ENCODE measurements at places on chromosomes 3 and 15.
A peak's percentile ranks its signal among the peaks of the same experiment; 100 is the strongest.

DNA sequence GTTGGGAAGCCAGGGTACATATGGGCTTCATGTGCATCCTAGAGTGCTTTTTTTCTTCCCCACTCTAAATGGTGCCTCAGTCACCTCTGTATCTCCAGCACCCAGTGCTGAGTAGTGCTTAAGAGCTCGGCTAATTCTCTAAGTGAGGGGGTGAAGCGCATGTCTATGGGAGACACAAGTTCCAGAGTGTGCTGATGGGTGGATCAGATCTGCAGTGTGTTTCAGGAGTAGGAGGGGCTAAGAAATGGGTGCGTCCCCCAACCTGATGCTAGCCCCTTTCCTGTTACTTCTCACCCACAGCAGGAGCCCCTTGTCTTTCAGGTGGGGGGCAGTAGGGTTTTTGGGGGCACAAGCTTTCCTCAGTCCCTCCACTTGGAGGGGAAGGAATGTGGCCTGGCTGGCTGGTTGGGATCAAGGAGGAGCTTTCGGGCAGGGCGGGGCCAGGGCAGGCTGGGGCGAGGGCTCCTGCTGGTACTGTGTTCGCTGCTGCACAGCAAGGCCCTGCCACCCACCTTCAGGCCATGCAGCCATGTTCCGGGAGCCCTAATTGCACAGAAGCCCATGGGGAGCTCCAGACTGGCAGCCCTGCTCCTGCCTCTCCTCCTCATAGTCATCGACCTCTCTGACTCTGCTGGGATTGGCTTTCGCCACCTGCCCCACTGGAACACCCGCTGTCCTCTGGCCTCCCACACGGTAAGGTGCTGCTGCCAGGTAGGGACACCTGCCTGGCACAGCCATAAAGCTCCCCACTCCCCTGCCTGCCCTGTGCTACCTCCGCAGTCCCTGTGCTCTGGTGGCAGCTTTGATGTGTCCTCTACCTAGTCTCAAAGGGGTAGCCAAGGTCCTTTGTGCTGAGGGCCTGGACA, at the start of gene IL17RE:
Gene IL17RE (plus strand): TSS at position 477 of the 866 bp plus-strand sequence. CDS start 85 bp downstream, at position 562.
- no peak for DNase-seq

GRCh38 chr3:45345846-45346580, 42.4 kb upstream of the LARS2 start:
- DNase-seq, result no peak

- no peak for DNase-seq
These were observed 47.0 kb downstream of the MTHFS start for GRCh38 chr15:79849789-79850188.

- DNase-seq, result no peak
These were observed 24.6 kb upstream of the INSYN1 start for GRCh38 chr15:73777741-73778140.

GRCh38 chr3:83457551-83457950, 1501.2 kb upstream of the CADM2 start:
- no peak for DNase-seq

DNA sequence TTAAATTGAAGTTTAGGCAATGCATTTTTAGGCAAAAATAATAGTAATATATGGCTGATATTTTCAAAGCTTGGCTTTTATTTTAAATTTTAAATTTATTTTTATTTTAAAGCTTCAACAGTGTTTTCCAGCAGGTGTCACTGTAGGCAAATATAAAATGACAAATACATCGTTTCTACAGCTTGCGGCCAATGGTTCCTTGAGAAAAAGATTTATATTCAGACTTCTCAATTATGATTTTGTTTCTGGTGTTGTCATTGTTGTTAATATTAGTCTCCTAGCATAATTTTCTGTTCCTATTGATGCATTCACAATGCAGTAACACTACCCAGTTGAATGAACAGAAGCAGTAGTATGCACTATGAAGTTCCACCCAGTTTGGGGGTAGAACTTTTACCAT, 220.7 kb upstream of the DNAJC19 start:
- DNase-seq, result no peak

- DNase-seq, result no peak
These were observed 43.8 kb downstream of the ZNF710 start for GRCh38 chr15:90044916-90045371.

DNA sequence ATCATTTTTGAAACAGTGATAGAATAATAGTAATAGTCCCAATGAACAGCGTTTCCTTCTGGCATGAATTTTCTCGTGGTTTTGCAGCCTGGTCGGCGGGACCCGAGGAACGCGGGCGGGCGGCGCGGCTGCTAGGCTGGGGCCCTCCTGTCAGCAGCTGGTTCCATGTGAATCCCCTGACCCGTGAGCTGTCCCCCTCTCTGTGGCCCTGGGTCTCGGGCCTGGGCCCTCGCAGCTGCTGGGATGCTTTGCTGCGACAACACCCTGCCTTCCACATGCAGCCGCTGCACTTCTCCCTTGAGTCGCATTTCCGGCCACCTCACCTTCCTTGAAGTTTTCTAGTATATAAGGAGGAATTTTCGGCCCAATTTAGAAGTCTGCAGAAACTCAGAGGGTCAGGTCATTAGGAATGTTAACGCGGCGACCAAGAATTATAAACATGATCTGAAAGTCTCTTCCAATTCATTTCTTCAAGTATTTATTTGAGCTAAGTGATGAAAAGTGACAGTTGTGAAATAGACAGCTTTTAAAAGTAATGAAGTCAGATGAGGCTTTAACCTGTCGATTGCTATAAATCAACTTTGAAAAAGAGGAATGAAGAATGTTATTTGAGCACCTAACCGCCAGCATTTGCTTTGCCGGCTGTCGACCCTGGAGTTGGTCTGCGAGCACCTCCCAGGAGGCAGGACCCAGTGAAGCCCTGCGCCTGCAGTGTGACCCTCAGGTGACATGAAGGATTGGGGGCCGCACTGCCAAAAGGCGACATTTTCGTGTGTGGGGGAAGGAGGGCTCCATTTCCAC, 27.7 kb downstream of the NR2F2 start:
- no peak for DNase-seq

GRCh38 chr15:67543348-67543718, 830 bp downstream of the MAP2K5 start:
- no peak for DNase-seq

DNA sequence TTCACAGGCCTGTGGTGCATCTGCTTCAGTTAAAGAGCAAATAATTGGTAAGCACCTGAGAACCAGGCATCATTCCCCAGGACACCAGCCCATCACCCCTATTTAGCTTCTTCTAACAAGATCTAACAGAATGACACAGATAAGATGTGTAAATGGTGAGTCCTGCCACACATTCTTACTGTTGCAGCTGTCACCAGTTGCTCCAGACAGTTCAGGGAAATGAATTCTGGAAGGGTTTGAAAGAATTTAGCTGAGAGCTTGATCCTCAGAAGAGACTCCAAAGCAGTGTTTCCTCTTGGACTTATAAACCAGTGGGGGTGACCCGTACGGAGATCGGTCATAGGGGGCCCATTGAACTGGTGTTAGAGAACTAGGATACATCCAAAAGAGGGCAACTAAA, 238.0 kb downstream of the MEX3B start:
- no peak for DNase-seq

DNA sequence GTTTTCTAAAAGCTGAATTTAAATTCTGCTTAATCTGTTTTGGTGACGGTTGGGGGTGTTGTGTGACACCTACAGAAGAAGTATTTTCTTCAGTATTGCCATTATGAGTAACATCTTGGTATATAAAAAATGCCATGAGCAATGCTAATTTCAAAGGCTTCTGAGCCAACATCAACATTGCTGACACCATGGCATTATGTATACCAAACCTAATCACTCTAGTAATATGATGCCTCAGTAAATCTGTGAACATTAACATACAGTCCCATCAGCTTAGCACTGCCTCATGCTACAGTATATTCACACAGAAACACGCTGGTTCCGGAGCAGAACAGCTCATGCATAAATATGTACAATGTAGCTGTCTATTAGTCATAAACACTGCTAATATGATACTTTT, 75.8 kb downstream of the ZPLD1 start:
- DNase-seq, result no peak

DNA sequence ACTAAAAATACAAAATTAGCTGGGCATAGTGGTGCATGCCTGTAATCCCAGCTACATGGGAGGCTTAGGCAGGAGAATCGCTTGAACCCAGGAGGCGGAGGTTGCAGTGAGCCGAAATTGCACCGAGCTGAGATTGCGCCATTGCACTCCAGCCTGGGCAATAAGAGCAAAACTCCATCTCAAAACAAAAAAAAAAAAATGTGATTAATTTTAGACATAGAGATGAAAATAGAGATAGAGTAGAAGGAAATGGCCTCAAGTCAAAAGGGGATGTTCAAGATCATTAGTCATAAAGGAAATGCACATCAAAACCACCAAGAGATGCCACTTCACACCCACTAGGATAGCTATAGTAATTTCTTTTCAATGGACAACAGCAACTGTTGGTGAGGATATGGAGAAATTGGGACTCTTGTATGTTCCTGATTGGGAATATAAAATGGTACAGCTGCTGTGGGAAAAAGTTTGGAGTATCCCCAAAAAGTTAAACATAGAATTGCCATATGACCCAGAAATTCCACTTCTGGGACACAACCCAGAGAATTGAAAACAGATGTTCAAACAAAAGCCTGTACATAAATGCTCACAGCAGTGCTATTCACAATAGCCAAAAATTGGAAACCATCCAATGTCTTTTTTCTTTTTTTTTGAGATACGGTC, 55.4 kb downstream of the ABHD2 start:
- no peak for DNase-seq

- no peak for DNase-seq
These were observed 13.7 kb upstream of the ALCAM start for GRCh38 chr3:105352976-105353375.

DNA sequence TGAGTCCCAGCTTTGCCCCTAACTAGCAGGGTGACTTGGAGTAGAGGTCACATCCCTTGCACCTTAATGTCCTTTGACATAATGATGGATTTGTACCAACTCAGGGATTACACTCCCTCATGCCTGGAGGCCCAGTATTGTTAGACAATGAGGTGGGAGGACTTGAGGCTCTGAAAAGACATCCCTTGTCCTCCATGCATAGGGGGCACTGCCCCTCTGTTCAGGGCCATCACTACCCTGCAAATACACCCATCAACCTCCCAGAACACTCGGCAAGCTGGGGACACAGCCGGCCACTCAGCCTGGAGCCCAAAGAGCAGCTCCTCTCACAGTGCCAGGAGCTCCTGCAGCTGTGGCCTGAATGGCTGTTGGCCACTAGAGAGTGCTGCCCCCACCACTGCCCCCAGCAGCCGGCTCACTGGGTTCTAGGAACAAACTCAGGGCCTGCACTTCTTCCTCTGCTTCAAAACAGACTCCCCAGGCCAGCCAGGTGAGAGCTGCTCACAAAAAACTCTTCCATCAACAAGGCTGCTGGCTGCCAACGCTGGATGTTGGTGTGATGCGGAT, 90.2 kb downstream of the GABRB3 start:
- DNase-seq, result no peak

DNA sequence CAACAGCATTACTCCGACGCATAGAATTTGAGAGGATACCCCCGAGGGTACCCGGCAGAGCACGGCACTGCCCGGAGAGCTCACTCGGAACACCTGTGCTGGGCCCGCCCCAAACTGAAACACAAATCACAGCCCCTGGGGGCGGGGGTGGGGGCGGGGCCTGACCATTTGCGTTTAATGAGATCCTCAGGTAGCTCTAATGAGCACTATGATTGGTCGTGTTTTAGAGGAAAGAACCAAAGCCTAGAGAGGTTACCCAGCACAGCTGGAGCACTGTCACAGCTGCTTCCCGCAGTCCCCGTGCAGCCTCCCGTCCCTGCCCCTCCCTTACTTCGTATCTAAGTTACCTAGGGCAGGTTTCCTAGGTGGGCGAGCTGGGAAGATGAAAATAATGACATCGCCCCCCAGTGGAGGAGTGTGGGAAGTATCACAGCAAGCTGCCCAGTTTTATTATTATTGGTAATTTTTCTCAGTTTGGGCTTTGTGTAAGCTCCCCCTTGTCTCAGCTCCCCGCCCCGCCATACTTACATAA, 187.1 kb downstream of the PDE8A start:
- peak; percentile 21 for DNase-seq

DNA sequence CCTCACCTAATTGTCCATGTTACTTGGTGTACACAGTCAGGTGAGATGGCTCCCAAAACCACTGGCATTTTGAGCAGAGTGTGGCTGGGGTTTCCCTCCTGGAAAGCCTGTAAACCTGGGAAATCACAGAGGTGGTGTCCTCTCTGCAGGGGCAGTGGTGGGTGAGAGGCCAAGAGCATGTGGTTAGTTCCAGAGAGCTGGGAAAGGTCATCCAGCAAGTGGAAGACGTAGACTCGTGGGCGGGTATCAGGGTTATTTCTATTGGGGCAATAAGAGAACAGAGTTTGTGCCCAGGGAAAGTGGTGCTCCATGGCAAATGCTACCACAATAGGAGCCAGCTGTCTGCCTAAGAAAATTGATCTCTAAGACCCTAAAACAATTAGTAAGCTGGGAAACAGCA, 44.6 kb upstream of the LIMD1 start:
- DNase-seq, result no peak

DNA sequence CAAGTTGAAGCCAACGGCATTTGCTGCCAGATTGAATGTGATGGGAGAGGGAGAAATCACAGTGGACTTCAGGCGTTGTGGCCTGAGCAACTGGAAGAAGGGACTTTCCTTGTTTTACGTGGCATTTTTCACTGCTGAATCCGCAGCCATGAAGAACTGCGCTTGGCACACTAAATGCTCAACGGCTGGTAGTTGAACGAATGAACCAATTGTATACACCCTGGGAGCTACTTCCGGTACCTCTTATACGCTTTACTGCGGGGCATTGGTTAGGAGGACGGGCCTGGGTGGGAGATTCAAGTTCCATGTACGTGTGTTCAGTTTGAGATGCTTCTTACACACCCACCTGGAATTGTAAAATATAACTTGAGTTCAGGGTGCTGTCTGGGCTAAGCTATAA, 5.2 kb downstream of the SYNM start:
- no peak for DNase-seq

DNA sequence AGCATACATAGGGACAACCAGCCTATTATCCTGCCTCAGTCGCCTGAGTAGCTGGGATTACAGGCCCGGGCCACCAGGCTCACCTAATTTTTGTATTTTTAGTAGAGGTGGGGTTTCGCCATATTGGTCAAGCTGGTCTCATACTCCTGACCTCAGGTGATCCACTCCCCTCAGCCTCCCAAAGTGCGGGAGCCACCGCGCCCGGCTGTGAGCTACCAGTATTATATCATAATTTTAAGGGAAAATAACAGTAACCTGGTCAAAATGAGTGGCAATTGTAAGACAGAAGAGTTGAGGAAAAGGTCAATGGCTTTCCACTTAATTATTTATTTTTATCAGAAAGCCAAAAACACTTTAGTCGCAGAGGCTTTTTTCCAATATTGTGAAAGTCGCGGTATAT, 652.6 kb upstream of the BCHE start:
- no peak for DNase-seq

GRCh38 chr3:190333961-190334360, 11.7 kb upstream of the CLDN1 start:
- no peak for DNase-seq

GRCh38 chr3:112377568-112378071, 44.7 kb downstream of the CD200 start:
- no peak for DNase-seq

DNA sequence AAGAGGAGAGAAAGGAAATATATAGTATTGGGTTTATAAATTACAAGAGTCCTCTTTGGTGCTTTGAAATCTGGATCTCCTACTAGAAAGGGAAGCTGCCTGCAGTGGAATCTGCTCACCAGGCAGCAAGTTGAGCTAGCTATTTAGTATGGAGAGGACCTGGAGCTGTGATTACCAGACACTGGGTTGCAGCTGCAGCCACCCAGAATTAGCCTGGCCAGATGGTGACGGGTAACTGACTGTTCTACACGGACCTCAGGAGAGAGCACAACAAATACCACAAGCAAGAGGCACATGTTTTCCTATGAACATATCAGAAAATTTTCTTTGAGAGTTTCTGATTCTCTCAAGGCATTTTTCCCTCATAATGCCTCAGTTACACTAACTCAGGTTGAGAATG, 46.5 kb downstream of the SYNPR start:
- no peak for DNase-seq

All from CD4-positive, alpha-beta T cell treated with Interferon gamma for 1 hour (primary cell).